Fibroblast of skin of left biceps (primary cell): ENCODE measurements at places on chromosomes 11 and 22.

- DNase-seq, result no peak
Observed at GRCh38 chr11:83054001-83054400, 17.7 kb downstream of the RAB30 start.

- DNase-seq, result no peak
Observed at GRCh38 chr11:69560141-69560790, 78.8 kb downstream of the LINC01488 start.

GRCh38 chr22:17303840-17304779 is 65.2 kb upstream of the CECR2 start:
- DNase-seq, result no peak

- DNase-seq, result no peak
Observed at GRCh38 chr22:22960307-22960706, 72.7 kb downstream of the IGLL5 start.

GRCh38 chr11:112087212-112087611 is 539 bp downstream of the SDHD start:
- DNase-seq, result no peak

DNA sequence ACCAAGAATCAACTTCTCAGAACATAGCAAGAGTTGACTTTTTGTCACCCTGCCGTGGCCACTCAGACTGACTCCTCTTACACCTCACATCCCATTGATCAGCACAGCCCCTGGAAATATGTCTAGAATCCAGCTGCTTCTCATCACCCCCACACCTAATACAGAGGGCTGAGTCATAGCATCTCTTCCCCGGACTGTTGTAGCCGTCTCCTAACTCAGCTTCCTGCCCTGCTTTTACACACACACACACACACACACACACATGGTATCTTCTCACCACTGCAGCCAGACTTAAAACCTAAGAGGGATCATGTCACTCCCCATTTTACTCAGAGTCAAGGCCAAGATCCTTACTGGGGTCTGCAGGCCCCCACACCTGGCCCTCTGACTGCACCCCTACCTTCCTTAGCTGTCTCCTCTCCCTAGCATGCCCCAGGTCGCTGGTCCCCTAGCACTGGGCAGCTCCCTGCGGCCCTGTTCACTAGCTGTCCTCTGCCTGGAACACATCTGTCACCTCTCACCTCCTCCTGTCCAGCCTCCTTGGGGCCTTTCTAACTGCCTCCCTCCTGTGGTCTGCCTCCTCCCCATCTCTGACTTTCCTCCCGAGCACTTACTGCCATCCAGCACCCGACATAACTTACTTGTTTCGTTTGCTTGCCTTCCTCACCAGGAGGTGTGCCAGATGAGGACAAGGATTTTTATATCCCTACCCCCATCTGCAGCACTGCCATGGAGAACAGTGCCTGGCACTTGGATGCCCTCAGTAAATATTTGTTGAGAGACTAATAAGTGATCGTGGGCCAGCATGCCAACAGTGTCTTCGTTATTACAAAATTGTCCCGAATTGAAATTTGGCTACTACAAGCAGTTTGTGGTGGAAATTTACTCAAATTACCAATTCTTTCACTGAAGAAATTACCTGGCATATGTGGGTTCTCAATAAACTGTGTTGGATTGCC is 61.9 kb downstream of the BMAL1 start:
- peak; percentile 92 for DNase-seq

GRCh38 chr22:23997092-23997491 is 8.2 kb downstream of the GSTT4 start:
- DNase-seq, result no peak

DNA sequence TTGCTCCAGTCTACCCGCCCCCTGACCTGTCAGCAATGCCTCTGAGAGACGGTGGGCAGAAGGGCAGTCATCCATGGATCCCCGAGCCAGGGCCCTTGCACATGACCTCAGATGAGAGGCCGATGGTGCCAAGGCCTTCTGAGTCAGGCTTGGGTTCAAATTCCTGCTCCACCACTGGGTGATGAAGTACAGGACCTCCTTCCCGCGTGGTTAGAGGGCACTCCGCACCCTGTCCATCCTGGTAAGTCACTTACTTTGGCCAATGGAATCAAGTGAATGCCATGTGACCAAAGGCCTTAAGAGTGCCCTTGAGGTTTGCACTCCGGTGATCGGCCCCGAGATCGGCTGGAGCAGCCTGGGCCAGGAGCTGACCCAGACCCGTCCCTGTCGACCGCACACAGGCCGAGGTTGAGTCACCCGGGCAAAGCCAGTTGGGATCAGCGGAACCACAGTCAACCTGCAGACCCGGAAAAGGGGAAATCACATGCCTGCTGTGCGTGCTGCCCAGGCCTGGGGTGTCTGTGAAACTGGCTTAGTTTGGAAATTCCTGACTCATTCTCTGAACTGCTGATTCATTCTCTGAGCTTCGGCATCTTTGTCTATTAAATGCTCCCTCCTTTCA is 48.9 kb downstream of the RTL6 start:
- DNase-seq, result peak; percentile 32

DNA sequence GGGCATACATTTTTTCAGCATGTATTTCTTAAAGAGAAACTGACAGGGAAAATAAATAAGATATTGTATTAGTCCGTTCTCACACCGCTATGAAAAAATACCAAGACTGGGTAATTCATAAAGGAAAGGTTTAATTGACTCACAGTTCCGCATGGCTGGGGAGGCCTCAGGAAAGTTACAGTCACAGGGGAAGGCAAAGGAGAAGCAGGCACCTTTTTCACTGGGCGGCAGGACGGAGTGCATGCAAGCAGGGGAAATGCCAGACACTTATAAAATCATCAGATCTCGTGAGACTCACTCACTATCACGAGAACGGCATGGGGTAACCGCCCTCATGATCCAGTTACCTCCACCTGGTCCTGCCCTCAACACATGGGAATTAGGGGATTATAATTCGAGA is 44.2 kb downstream of the PPFIA1 start:
- DNase-seq, result no peak

DNA sequence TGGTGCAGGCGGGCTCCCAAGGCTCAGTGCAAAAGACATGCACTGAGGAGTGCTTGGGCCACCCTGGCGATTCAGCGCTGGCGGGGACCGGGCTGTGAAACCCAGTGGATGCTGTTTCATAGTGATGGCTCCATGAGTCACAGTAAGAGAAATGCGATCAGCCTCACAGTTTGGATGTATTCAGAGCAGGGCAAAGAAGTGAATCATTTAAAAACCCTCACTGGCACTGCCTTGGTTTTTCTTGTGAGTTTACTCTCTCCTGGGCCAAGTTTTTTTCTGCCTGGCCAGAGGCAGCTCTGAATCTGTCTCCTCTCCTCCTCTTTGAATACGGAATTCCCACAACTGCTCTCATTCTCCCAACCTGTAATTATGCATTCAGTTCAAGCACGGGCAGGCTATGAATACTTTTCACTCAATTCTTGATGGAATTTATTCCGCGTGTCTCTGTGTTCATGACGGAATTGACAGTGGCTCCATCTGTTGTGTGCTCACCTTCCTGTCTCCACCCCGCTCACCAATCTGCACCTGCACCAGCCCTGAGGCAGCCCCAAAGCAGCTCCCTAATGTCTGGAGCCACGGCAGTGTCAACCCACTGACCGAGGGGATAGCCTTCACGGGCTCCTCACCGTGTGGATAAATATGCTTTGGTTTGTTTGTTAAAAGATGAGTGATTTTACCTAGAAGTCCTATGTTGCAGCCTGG is 14.9 kb downstream of the ADAMTS8 start:
- peak; percentile 42 for DNase-seq

- DNase-seq, result peak; percentile 48
Observed at GRCh38 chr11:118997627-118998387, at the start of gene CENATAC. CENATAC (plus strand) TSS chr11:118998138; CDS start chr11:118998198, 60 bp downstream.

GRCh38 chr11:71488681-71489270 is 35.8 kb downstream of the NADSYN1 start:
- DNase-seq, result no peak

GRCh38 chr11:15859411-15859810 is 496.9 kb downstream of the SOX6 start:
- DNase-seq, result no peak

DNA sequence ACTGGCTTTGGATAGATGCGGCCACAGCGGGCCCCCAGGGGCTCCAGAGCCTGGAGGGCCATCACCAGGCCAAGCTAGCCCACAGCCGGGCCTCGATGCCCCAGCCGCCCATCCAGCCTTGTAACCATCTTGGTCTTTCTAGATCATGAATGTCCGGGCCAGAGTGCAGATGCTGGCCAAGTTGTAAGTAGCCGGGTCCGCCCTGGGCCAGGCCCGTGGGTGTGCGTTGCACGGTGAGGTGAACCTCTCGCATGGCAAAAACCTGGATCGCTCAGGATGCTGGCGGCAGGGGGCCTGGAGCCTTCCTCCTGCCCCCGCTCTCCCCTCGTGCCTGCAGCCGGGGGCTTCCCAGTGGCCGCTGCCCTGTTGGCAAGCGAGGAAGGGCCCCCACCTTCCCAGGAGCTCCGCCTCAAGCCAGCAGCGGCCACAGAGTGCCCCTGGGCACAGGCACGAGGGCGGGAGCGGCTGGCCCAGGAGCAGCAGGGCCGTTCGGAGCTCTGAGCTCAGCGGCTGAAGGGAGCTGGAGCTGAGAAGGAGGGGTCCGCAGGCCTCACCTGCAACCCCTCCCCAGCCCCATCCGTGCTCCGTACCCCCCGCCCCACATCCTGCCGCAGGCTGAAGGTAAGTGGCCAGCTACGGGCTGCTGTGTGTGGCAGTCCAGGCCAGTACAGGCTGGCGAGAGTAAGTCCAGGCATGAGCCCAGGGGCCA is 10.9 kb upstream of the MRPL23 start:
- DNase-seq, result no peak

GRCh38 chr11:121592708-121593107 is 139.9 kb upstream of the SORL1-AS1 start:
- no peak for DNase-seq

DNA sequence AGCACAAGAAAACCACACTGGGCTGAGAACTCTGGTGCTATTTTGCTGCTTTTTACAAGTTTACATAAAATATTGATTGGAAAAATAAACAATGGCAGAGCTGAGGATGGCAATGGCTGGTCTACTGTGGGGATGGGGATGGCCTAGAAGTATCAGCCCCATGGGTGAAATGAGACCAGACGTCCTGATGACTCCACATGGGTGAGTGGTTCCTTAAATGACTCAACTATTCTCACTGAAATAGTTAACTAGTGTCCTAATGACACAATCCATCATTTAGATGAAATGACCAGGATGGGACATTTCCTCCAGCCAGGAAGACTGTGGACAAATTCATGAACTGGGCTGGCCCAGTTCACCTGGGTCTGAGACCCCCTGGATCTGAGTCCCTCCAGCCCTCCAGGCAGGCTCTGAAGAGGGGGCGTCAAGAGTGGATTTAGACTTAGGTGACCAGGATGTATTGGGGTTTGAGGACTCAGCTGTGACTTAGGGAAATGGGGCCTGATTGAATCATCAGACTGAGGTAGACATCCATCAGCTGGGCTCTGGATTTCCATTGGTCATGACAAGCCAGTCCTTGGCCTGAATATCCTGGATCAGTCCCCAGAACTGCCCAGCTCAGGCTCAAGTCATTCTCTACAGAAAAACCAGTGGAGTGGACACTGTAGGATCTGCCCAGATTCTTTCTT is 98.2 kb upstream of the IGLL5 start:
- DNase-seq, result no peak

GRCh38 chr22:24329453-24329852 is 58.8 kb downstream of the SPECC1L start:
- no peak for DNase-seq

GRCh38 chr11:34546511-34547209 is 33.1 kb upstream of the ELF5 start:
- DNase-seq, result no peak

DNA sequence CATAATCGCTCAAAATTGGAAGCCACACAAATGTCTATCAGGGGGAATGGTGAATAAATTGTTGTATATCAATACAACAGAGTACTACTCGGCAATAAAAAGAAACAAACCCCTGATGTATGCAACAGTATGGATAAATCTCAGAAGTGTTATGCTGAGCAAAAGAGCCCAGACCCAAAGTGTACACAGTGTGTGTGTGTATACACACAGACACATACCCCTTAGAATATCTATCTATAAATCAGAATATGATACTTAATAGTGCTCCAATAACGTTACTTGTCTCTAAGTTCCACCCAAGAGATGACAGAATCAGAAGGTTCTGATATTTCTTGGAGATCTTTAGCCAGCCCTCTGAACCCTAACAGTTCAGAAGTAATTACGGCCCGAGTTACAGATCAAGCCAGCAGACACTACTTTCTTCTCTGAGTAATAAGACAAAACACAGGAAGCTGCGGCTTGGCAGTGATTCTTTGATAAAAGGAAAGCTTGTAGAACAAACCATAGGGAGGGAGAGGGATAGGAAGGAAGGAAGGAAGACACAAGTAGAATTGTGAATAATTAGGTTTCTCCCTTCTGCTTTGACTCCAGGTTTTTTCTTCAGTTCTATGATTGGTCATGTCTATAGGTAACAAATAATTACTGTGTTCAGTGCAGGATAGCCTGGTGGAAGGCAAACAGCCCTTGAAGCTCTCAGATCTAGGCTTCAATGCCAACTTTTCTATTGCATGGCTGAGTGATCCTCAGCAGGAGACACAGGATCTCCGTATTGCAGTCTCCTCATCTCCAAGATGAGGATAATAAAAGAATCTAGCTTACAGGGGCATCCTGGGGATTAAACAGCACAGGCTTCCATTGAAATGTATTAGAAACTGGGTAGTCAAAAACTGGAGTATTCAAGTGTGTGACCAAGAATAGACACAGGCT is 75.6 kb upstream of the TEAD1 start:
- DNase-seq, result no peak

GRCh38 chr22:37016134-37016910 is 2.9 kb downstream of the TST start:
- DNase-seq, result no peak

- no peak for DNase-seq
Observed at GRCh38 chr11:104098132-104098531, 61.7 kb downstream of the DDI1 start.

- no peak for DNase-seq
Observed at GRCh38 chr11:12070446-12071267, 39.7 kb upstream of the MICAL2 start.
